ENCODE measurements at places on chromosomes 6 and 20. TPM values are rescaled to one million over a fixed set of nuclear protein-coding genes. Genes with fewer than 3 reads are reported as not detected.

GRCh38 chr6:147615659-147616456 lies 107.4 kb downstream of the SAMD5 start:
- DNase-seq = no peak
- no peaks in the 10 kb centered on the region for H3K27me3 ChIP-seq
- no peaks in the 10 kb centered on the region for H3K36me3 ChIP-seq
- no peak overlapping the region for H3K4me3 ChIP-seq
- no peak overlapping the region for H3K27ac ChIP-seq

TRIM40 gene
- total RNA-seq = not detected

DNA sequence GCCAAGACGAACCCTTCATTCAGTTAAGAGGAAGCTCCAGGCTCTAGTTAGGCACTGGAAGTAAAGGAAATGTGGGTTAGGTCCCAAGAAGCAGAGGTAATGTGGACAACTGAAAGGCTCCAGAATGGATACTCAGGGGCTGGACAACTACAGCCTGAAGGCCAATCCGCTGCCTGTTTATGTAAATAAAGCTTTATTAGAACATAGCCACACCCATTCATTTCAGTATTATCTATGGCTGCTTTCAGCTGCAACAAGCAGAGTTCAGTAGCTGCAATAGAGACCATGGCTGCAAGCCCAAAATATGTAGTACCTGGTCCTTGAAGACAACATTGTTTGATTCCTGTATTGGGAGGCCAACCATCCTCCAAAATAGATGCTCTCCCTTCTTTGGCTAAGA lies 100.8 kb upstream of the MRPS10 start:
- no peaks in the 10 kb centered on the region for H3K36me3 ChIP-seq
- H3K4me3 ChIP-seq = no peak overlapping the region
- DNase-seq = no peak
- peak overlapping the region; percentile 96 for H3K27ac ChIP-seq
- H3K4me1 ChIP-seq = peaks cover 60% of the 10 kb centered on the region
- H3K27me3 ChIP-seq = no peaks in the 10 kb centered on the region

DNA sequence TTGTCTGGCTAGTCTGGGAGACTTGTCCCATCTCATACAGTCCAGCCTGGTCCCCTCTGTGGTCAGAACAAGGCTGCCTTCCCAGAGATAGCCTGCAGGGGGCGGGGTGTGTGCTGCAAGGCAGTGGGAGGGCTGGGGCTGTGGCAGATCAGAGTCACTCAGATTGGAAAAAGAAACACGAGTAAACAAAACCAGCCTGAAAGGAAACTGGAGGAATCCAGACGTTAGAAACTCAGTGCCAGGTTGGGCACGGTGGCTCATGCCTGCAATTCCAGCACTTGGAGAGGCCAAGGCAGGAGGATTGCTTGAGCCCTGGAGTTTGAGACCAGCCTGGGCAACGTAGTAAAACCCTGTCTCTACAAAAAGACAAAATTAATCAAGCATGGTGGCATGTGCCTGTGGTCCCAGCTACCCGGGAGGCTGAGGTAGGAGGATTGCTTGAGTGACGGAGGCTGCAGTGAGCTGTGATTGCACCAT lies 20.2 kb downstream of the LEMD2 start:
- no peak for DNase-seq
- no peaks in the 10 kb centered on the region for H3K36me3 ChIP-seq
- no peak overlapping the region for H3K4me3 ChIP-seq
- no peak overlapping the region for H3K27ac ChIP-seq

Data from Panc1 (cell line).